ENCODE measurements at places on chromosomes 7 and 10.

DNA sequence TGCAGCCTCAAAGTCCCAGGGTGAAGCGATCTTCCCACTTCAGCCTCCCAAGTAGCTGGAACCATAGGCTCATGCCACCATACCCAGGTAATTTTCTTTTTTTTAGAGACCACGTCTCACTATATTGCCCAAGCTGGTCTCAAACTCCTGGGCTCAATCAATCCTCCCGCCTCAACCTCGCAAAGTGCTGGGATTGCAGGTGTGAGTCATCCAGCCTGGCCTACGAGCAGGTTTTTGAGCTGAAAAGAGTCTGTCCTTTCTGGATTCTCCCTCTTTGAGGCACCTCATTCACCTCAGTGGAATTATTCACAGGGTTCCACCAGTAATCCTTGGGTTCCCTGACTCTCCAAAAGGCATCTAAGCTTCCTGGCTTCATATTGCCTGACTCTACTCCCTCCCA lies 7.6 kb upstream of the LEP start:
- no peak for DNase-seq

DNA sequence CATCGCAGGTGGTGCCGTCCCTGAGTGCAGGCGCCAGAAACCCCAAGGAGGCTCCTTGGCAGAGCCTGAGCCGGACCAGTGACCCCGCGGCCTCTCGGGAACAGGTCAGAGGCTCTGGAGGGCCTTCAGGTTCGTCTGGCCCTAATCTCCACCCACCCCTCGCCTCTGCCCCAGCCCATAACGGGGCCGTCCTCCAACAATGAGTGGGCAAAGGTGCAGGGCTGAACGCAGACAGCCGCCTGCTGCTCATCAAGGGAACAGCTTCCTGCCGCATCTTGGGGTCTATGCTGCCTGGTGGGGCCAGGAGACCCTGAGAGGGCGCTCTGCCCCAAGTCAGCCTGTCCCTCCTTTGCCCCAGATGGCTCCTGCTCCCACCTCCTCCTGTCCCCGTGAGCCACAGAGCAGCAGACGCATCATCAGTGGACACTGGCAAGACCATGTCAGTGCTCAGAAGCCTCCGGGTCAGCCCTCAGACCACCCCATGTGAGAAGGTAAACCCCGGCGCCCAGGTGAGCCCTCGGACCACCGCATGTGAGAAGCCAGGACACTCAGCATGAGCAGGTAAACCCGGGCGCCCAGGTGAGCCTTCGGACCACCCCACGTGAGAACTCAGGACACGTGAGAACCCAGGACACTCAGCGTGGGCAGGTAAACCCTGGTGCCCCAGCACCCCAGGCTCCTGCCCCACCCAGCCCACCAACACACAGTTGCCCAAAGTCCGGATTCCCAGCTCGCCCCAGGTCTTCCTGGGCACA lies 142.0 kb downstream of the PTPRN2 start:
- DNase-seq: peak; percentile 80

DNA sequence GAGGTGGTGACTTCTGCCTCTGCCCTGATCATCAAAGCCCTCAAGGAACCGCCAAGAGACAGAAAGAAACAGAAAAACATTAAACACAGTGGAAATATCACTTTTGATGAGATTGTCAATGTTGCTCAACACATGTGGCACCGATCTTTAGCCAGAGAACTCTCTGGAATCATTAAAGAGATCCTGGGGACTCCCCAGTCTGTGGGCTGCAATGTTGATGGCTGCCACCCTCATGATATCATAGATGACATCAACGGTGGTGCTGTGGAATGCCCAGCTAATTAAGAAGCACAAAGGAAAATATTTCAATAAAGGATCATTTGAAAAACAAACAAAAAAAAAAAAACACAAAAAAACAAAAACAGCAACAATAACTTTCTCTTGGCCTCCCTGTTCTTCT lies 59.5 kb upstream of the TOMM7 start:
- no peak for DNase-seq

DNA sequence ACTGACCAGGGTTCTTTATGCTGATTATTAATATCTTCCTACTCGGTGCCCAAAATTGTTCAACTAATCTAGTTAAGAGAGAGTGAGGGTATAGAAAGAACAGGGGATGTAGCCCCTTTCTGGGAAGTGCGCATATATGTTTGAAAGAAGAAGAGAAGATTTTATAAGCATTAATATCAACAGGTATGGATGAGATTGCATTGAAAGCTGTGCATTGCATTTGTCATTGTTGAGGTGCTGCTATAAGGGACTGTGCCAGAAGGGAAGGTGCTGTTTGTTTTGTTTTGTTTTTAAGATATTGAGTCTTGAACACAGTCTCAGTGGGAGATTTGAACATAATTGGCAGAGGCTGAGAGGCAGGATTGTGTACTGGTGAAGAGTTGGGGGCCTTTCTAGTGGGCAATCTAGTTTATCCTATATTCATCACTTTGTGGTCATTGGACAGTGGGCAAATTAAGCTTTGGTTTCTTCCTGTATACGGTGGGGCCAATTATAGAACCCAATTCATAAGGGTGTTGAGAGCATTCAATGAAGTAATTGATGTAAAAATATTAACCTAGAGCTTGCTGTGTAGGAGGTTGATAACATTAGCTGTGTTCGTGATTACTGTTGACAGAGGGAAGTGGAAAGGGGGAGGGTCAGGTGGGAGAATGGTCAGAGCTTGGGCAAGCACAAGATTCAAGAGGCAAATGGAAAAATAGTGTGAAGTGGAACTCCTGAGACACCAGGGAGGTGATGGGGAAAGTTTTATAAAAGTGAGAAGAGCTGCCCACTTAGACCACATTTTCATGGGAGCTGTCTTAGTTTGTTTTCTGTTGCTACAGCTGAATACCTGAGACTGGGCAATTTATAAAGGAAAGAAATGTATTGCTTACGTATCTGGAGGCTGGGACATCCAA lies 19.9 kb upstream of the PCGF5 start:
- DNase-seq: no peak
